ENCODE measurements at places on chromosomes 16 and 17. TPM values are rescaled to one million over a fixed set of nuclear protein-coding genes. Genes with fewer than 3 reads are reported as not detected.

TMEM235 gene
- not detected for total RNA-seq

CORO6 gene
- total RNA-seq: 2.3 TPM

BICDL2 gene
- total RNA-seq: 132 TPM

DNA sequence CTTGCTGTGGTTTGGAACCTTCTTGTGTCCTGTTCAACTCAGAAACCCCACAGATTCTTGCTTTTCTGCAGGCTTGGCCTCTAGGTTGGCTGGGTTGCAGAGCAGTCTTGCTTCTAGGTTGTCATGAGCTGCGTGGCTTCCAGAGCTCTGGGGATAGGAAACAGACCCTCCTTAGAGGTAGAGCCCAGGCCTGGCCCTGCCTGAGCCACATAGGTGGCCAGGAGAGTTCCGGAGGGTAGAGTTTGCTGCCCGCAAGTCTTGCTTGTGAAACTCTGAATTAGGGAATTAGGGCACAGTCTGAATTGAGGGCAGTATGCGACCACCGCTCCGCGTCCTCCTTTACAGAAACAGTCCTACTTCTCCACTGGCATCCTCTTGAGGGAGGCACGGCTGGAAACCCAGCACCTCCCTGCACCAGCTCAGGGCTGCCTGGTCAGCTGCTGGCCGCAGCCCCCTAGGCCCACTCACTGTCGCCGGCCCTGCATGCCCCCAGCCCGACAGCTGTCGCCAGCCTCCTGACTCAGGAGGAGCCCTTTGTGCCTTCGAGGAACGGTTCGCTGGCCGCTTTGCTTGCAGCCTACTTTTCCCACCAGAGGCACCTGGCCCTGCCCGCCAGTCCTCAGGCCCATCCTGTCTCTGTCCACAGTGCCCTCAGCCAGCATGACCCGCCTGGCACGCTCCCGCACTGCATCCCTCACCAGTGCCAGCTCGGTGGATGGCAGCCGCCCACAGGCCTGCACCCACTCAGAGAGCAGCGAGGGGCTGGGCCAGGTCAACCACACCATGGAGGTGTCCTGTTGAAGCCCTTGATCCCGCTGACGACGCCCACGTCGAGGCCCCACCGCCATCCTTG lies 4.3 kb upstream of the SETD6 start:
- H3K4me1 ChIP-seq: peaks cover 22% of the 10 kb centered on the region
- no peaks in the 10 kb centered on the region for H3K27me3 ChIP-seq
- DNase-seq: peak; percentile 4
- H3K4me3 ChIP-seq: no peak overlapping the region
- no peaks in the 10 kb centered on the region for H3K36me3 ChIP-seq

- H3K4me3 ChIP-seq: no peak overlapping the region
- no peak overlapping the region for H3K27ac ChIP-seq
- peaks cover 24% of the 10 kb centered on the region for H3K4me1 ChIP-seq
- no peaks in the 10 kb centered on the region for H3K27me3 ChIP-seq
- DNase-seq: no peak
Measured at GRCh38 chr17:76582660-76583059, 3.0 kb downstream of the ST6GALNAC2 start.

CA5A gene
- not detected for total RNA-seq

DNA sequence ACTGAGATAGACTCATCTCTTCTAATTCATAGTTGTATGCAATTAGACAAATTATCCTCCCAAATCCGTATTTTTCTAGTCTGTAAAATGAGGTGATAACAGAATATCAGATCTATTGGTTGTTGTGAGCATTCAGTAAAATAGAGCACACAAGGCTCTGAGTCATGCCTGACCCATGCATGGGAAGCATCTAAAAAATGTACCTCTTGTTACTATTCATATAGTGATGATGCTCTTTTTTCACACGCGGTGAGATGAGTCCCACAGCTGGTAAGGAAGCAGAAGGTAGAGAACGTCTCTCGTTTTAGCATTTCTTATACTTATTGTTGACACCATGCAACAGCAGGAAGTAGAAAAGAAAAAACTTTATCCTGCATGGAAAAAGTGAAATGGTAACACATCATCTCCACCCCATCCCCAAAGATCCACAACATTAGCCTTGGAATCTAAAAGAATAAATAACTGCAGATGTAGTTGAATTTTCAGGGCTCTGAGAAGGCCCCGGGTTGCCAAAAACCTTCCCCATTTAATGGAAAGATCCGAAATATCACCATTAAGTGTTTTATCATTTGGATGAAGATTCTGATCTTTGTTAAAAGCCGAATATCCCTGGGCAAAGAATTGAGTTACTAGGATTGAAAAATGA lies 215.6 kb downstream of the TMEM114 start:
- no peak overlapping the region for H3K4me3 ChIP-seq
- no peaks in the 10 kb centered on the region for H3K27me3 ChIP-seq
- no peak overlapping the region for H3K27ac ChIP-seq
- no peaks in the 10 kb centered on the region for H3K4me1 ChIP-seq

- no peak overlapping the region for H3K4me3 ChIP-seq
- no peaks in the 10 kb centered on the region for H3K27me3 ChIP-seq
- H3K27ac ChIP-seq: no peak overlapping the region
- H3K4me1 ChIP-seq: peaks cover 4% of the 10 kb centered on the region
- H3K36me3 ChIP-seq: no peaks in the 10 kb centered on the region
Measured at GRCh38 chr17:29207975-29208374, 27.8 kb upstream of the MYO18A start.

Data from body of pancreas (tissue), 4 donors.